ENCODE measurements at places on chromosomes 7 and 10. TPM values are rescaled to one million over a fixed set of nuclear protein-coding genes. Genes with fewer than 3 reads are reported as not detected.

GRCh38 chr10:126049759-126050700, 153.7 kb downstream of the FANK1 start:
- peak; percentile 91 for DNase-seq

- no peak for DNase-seq
Observed at GRCh38 chr7:31688996-31689395, 2.0 kb downstream of the PPP1R17 start.

GRCh38 chr7:99122762-99123161, 21.1 kb downstream of the SMURF1 start:
- DNase-seq = no peak

STX1A gene
- total RNA-seq = 24.6 TPM

GRCh38 chr7:120805636-120806388, 52.1 kb downstream of the TSPAN12 start:
- DNase-seq = peak; percentile 69

DNA sequence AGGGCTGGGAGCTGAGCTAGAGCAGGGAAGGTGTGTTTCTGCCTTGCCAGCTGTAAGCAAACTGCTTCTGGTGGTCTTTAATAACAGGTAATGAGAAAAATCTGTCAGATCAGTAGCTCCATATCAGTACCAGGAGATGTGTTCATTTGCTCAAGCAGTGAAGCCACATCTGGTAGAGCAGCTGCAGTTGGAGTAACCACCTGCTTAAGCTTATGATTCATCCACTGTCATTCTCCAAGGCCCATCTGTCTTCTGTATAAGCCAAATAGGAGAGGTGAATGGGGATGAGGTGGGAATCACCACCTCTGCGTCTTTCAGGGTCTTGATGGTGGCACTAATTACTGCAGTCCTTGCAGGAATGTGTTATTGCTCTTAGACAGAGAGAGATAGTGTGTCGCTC, 18.4 kb upstream of the COBL start:
- DNase-seq = no peak

GRCh38 chr7:53229202-53229601, 193.8 kb downstream of the POM121L12 start:
- no peak for DNase-seq

- no peak for DNase-seq
Observed at GRCh38 chr7:56110611-56111010, 4.3 kb upstream of the CHCHD2 start.

CREB5 gene
- total RNA-seq = 17.8 TPM

DNA sequence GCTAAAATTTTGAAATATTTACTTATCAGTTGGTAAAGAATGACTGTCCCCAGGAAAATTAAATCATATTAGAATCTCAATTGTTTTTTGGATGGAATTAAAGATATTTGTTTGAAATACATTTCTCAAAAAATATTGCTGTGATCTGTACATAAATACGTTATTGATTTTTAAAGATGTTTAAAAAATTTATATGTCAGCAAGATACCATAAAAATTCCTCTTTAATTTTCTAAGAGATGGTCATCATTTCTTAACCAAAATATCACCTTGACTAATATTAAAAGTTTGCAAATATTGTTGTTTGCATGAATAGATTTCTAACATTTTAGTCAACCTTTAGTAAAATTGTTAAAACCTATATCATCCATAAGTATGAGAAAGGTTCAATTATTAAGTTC, 147.4 kb upstream of the WNT16 start:
- DNase-seq = no peak

GRCh38 chr7:77827999-77828398, 29.4 kb downstream of the PHTF2 start:
- no peak for DNase-seq

DNA sequence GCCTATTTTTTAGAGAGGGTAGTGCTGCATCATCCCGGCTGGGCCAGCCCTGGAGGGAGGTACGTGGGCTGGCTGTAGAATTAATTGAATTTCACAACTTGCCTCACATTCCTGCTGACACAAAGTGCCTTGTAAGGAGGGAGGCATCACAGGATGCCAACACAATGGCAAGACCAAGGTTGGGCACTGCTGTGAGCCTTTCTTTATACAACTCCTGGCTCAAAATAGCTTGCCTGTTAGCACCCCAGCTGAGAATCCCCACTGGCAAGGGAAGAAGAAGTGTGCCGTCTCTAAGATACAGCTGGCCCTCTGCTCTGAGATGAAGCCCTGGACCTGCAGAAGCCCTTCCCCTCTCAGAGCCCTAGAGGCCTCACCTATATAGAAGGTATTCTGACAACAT, 873.9 kb downstream of the GRID1 start:
- DNase-seq = no peak

- no peak for DNase-seq
Observed at GRCh38 chr7:1011297-1012003, 28.5 kb downstream of the CYP2W1 start.

RFC2 gene
- total RNA-seq = 29.1 TPM

DNA sequence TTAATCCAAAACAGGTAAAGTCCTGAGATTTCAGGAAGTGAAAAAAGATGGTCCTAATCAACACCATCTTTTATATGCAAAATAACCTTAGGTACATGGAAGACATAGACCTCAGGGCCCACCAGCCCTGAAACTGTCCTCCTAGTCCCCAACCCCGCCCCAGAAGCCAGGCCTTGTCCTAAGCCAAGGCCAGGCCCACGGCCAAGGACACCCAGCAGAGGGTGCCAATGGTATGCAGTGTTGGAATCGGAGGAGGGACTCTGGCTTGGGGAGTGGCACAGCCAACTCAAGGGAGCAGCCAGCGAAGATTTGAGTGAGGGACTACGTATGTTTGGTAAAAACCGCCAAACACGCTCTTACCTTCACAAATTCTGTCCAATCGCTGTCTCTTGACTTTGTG, 96.7 kb downstream of the ZRANB1 start:
- DNase-seq = no peak

FAM24A gene
- total RNA-seq = not detected

CDC14C gene
- total RNA-seq = 2.6 TPM

All from umbilical cord (tissue), 2 donors.